ENCODE measurements at places on chromosomes 4 and X.

DNA sequence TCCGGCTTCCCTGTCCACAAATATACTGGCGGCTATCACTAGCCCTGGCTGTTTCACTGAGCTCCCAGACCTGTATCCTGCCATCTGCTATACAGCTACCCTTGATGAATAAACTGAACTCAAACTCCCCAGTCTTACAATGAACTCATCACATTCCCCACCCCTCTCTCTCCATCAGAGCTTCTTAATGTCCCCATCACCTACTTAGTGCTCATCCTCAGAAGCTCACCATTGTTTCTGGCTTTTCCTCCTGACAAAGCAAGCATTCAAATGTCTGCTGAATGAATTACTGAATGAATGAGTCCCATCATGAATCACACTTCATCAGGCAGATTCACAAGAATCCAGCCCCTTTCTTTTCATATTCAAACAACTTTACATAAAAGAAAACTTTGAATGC is 5.7 kb upstream of the DGAT2L6 start:
- DNase-seq: no peak

- DNase-seq: no peak
Measured at GRCh38 chr4:105946771-105947170, 51.5 kb downstream of the NPNT start.

- DNase-seq: no peak
Measured at GRCh38 chr4:10671366-10671765, 13.2 kb downstream of the CLNK start.

- no peak for DNase-seq
Measured at GRCh38 chr4:12861422-12861821, 622.7 kb downstream of the RAB28 start.

- DNase-seq: no peak
Measured at GRCh38 chrX:63661676-63662075, 123.3 kb downstream of the ARHGEF9 start.

GRCh38 chrX:65933085-65933589 is 106.7 kb downstream of the VSIG4 start:
- DNase-seq: no peak

DNA sequence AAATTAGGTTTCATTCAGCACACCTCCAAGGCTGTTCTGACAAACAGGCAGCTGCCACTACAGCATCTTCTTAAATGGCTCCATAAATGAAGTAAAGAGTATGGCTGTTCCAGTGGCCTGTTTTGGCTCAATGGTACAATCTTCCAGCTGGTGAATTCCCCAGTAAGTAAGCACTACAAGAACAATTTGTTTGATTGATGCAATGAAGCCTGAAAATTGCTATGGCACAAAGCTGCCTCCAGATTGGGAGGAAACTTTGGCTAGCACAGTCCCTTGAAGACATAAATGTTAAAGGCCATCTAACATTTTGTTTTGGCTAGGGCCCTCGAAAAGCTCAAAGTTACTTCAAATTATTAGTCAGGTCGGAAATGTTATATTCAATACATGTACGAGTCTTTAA is 47.5 kb downstream of the FGF13 start:
- DNase-seq: no peak

- DNase-seq: no peak
Measured at GRCh38 chr4:184958923-184959210, 59.4 kb upstream of the HELT start.

GRCh38 chr4:170007113-170007512 is 19.1 kb downstream of the MFAP3L start:
- DNase-seq: no peak

- DNase-seq: no peak
Measured at GRCh38 chr4:79831119-79831528, 241.9 kb downstream of the ANTXR2 start.

DNA sequence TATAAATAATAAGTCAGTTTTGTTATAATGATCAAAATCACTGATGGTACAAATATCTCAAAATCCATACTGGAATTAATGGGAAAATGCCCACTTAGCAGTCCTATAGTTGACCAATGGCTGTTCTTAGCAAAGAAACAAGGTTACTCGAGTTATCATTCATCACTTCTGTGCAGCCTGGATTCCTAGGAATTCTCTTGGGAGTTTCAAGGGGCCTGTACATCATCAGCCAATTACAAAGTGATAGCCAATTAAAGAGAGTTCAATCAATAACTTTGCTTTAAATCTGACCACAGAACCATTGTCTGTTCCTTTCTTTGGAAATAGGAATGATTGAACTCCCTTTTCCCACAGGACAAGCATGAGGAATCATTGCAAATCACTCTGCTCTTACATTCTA is 205.5 kb downstream of the PCDH19 start:
- no peak for DNase-seq

GRCh38 chrX:12065251-12065650 is 73.0 kb upstream of the FRMPD4 start:
- DNase-seq: no peak

- DNase-seq: no peak
Measured at GRCh38 chr4:155809835-155810234, 51.0 kb downstream of the GUCY1B1 start.

DNA sequence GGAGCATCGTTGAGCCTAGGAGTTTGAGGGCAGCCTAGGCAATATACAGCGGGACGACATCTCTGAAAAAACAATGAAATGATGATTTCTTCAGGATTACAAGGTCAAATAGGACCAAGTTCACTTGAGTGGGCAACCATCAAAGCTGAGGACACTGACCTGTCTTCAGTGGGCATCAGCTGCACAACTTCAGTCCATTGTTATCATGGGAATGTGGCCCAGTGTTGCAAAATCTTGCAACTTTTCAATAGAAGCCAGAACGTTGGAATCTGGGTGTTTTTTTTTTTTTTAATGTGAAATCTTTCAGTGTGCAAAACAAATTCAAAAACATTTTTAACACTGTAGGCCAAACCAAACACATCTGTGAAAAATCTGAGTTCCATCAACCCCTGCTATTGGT is 155.4 kb upstream of the PLAC1 start:
- DNase-seq: no peak
